Amygdala (tissue), 56 donors: ENCODE measurements at places on chromosomes 16 and 17.

GRCh38 chr16:600781-601180 lies 10.9 kb downstream of the RAB40C start:
- no peak for DNase-seq

DNA sequence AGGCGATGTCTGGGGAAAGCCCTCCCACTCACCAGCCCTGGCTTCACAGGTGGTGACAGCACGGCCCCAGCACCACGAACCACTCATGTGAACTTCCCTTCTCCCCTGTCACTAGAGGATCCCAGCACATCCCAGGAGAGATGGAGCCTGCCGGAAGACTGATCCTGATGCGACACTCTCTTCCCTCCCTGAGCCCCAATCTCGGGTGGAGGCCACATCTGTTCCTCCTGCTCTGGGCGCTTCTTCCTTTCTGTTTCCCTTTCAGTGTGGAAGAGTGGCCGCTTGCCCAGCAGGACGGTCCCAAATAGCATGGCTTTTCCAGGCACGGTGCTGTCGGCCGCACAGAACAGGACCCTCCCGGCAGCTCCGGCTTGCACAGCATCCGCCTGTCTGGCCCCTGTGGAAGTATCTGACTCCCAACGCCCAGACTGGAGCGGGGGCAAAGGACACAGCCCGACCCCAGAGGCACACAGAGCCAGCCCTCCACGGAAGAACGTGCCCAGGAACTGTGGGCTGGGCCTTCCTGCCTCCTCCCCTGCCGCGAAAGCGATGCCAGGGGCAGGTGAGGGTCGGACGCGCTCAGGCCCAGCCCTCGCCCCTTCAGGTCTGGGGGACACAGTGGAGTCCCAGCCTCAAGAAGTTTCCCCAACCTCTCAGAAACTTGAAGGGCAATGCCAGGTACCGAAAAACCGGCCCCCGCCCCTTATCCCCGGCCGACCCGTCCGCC lies 37.6 kb downstream of the CBFA2T3 start:
- DNase-seq: no peak

- DNase-seq: no peak
These were observed 646 bp downstream of the CBX2 start for GRCh38 chr17:79778504-79779083.

DNA sequence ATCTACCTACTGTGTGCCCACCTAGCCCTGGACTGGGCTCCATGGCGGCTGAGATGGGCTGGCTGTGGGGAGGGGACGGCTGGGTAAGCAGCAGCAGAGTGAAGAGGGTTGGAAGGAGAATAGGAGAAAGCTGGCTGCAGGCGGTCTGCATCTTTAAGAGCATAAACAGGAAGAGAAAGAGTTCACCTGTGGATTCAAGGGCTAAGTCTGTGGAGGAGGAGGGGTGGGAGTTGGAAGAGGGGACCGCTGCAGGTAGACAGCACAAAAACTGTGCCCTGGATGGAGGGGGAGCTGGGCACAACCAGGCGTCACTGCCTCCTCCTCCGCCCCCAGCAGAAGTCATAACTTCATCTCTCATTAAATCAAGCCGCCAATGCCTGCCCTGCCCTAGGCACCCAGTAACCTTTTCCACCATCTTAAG lies 677 bp downstream of the SLC13A2 start:
- DNase-seq: no peak

- no peak for DNase-seq
These were observed 2.9 kb upstream of the ABCA6 start for GRCh38 chr17:69144331-69145255.

DNA sequence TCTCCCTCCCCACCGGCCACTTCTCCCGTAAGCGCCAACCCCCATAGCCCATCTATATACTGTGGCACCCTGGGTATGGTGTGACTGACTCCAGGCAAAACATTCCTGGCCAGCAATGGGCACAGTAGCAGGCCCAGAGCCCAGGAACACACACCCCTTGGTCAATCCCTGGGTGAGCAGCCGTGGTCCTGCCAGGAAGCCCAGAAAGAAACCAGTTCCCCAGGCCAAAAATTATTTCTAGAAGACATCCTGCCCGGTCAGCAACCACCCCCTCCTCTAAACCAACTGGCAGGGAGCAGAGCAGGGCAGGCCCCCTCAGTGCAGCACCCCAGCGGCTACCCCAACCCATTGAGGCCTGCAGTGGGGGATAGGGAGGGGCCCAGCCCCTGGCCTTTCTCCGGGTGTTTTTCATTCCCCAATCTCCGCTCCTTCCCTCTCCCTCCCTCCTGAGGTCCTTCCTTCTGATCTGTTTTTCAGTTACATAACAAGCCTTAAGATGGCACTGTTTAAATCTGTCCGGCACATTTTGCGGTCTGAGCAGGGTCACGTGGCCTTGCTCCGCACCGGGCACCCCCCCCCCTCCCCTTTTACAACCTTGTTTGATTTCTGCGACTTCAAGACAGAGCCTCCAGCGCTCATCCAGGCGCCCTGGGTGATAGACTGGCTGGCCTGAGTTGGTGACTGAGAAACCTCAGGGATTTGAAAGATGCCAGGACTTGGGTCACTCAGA lies 2.0 kb downstream of the NPTX1 start:
- DNase-seq: no peak
